Fibroblast of mammary gland (primary cell): ENCODE measurements at places on chromosomes 1 and 21.

- DNase-seq, result no peak
Observed at GRCh38 chr21:44755227-44755626, 43.9 kb upstream of the TSPEAR start.

- peak; percentile 64 for DNase-seq
Observed at GRCh38 chr1:215083383-215083961, 935 bp downstream of the KCNK2 start.

DNA sequence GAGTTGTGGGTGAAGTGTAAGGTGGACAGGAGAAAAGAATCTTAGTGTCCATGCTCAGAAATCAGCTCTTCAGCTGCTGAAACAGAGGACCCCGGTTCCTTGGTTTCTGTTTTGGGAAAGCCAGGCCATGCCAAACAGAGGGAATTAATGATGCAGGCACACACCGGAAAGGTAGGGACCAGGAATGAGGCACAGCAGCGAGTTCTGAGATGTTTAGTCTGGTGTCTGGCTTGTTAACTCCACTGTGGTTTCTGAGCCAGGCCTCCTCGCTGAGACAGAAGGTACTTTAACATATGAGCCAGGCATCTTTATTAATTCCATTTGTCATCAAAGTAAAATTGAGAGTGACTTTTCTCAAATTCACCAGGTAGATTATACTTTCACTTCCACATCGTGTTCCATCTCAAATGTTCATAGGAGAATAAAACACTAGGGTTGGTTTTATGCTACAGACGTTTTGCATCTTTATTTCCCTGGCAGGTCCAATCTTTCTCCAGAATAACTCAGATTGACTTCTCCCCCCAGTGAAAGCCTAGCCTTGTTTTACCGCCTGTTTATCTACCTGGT lies 23.5 kb downstream of the LRRC8D start:
- no peak for DNase-seq

DNA sequence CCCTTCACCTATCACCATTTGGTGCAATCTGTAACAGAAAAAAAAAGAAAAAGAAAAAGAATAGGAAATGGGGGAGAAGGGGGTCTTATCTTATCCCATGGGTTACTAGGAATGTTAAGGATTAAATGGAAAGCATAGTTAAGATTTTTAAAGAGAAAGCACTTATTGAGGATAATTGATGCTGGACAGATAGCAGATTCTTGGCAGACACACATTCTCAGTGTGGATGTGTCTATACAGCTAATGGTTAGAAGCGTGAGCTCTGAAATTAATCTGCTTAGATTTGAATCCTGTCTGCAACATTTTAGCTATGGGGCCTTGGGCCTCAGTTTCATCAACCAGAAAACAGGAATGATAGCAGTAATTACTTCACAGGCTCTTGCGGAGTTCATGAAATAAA lies 67.1 kb downstream of the SSBP3 start:
- no peak for DNase-seq

DNA sequence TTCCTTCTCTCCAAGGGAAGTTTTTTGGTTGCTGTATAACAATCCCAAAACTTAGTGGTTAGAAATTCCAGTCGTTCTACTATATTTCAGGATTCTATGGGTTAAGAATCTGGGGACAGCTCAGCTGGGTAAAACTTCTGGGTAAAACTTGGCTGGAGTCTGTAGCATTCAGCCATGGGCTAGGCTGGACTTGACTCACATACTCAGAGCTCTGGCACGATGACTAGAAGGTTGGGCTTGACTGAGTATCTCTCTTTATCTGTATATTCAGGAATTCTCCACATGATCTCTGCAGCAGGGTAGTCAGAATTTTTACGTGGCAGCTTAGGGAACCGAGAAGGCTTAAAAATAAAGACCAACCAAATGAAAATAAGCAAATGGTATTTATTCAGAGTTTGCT lies 28.2 kb upstream of the HRNR start:
- DNase-seq, result peak; percentile 8

GRCh38 chr21:26883768-26884167 lies 38.6 kb upstream of the ADAMTS1 start:
- peak; percentile 52 for DNase-seq

- no peak for DNase-seq
Observed at GRCh38 chr1:6918186-6918924, 133.1 kb downstream of the CAMTA1 start.

DNA sequence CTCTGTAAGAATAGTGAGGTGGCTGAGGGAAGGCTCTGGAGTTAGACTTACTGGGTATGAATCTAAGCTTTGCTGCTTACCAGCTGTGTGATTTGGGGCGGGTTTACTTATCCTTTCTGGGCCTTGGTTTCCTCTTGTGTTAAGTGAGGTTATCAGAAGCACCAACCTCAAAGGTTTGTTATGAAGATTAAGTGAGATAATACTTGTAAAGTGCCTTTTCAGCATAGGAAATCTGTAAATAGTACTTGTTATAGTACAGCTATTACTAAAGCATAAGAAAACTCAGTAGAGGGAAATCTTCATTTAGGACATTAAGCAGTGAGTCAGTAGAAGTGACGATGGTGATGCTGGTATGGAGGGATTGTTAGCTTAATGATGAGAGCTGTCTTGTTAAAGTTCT lies 12.1 kb downstream of the HHAT start:
- DNase-seq, result no peak

- peak; percentile 69 for DNase-seq
Observed at GRCh38 chr1:91768786-91769725, 116.9 kb downstream of the TGFBR3 start.

DNA sequence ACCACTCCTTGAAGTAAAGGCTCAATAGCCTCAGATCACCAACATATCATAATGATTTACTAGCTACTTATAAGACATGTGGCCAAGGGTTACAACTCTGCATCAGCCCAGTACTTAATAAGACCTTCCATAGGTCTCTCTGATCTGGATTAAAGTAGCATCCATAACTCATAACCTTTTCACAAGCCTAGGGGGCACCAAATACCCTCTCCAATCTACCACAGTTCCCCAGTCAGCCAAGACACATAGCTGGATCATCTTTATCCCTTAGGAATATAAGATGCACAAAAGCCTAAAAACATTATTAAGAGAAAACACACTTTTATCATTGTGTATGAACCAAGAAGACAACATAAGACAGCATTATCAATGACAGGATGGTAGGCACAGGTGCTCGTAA lies 22.1 kb downstream of the SSX2IP start:
- DNase-seq, result peak; percentile 34

GRCh38 chr1:204760757-204761156 lies 75.2 kb upstream of the LRRN2 start:
- peak; percentile 4 for DNase-seq

DNA sequence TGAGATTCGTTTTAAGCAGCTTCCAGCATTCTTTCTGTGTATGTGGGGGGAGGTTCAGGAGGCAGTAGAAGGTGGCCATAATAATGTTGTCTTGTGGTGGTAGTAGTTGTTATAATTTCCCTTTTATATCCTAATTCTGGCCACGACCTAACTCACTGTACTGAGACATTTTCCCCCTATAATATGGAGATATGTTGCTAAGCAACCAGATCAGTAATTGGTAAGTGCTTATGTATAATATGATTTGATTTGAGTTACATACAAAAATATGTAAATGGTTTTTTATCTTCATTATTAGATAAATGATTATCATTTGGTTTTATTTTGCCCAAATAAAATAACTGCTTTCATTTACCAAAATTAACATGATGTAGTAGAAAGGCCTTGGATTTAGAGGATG lies 376.2 kb downstream of the KIF26B start:
- no peak for DNase-seq

GRCh38 chr1:187067160-187067559 lies 238.4 kb downstream of the PLA2G4A start:
- no peak for DNase-seq

DNA sequence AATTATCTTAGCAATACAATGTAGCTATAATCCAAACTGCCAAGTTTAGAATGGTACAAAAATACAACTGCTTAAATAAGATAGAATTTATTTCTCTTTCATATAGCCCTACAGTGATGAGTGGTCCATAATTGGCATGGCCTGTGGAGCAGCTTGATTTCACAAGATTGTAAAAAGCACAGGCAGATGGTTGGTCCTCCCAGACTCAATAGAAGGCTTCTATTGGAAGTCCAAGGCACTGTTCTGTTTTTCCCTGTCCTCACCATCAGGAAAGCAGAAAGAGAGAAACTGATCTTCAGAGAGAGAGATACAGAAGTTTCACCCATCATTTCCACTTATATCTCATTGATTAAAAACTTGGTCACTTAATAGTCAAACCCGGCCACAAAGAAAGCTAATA lies 1.8 kb upstream of the OR6P1 start:
- no peak for DNase-seq

GRCh38 chr1:219489636-219490035 lies 123.3 kb downstream of the ZC3H11B start:
- DNase-seq, result no peak

GRCh38 chr1:156402331-156403020 lies 33.5 kb downstream of the RHBG start:
- DNase-seq, result no peak

- DNase-seq, result peak; percentile 70
Observed at GRCh38 chr1:162627662-162628296, 4.5 kb upstream of the DDR2 start.

- no peak for DNase-seq
Observed at GRCh38 chr1:151444783-151445177, 14.5 kb downstream of the POGZ start.

GRCh38 chr21:38273745-38274542 lies 17.2 kb downstream of the KCNJ15 start:
- DNase-seq, result no peak

DNA sequence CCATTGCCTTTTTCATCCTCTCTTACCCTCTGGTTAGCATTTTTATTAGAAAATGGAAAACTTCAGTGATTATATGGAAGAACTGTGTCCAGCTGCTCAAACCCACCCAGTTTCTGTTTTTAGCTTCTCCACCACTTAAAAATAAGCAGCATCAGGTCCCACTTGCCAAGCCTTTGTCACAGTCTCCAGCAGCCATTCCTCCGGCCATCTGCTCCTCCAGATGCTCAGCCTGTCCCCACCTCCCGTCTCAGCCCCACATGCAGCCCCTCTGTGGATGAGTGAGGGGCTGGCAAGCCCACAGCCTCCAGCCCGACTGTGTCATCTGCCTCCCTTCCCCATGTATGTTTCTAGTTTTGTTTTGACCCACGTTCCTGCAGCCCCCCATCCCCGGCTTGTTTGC lies 289.7 kb downstream of the HHAT start:
- no peak for DNase-seq

DNA sequence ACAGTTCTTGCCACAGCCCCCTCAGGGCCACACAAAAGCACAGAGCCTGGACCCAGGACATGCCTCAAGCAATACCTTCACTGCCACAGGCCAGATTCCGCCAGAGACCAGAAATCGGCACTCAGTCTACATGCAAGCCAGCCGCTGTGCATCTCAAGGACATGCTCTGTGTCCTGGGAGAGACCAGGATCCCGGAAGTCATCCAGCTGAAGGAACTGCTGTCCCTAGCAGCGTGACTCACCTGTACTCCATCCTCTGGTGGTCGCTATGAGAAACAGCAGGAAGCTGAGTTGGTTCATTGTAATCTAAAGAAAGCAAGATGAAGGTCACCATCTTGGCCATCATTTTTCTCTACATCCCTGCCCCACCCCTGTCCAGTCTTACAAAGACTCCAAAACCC lies 401 bp downstream of the ITLN1 start:
- DNase-seq, result no peak
